ENCODE measurements at places on chromosomes 2 and 18.

DNA sequence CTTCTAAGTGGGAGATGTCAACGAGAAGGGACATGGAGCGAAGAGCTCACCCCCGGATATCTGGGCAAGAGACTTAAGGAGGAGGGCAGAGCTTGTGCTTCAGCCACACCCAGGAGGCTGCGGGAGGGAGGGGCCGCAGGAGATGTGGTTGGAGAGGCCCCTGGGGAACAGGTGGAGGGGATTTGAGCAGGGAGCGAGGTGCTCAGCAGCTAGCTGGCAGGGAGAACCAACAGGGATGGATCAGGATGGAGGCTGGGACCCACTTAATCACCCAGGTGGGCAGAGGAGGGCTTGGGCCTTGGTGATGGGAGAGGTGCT lies 78.3 kb downstream of the MBP start:
- DNase-seq, result no peak

DNA sequence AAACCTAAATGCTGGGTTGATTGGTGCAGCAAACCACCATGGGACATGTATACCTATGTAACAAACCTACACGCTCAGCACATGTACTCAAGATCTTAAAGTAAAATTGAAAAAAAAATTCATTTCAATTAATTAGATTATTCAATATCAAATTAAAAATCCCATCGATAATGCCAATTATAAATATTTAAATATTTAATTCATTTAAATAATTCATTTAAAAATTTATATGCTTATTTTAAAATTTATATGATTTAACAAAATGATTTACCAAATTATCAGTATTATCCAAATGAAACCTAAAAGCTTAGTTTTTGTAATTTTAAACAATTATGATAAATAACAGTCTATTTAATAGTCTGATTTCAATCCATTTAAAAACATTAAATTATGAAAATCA lies 560.4 kb downstream of the NUP35 start:
- DNase-seq, result no peak

DNA sequence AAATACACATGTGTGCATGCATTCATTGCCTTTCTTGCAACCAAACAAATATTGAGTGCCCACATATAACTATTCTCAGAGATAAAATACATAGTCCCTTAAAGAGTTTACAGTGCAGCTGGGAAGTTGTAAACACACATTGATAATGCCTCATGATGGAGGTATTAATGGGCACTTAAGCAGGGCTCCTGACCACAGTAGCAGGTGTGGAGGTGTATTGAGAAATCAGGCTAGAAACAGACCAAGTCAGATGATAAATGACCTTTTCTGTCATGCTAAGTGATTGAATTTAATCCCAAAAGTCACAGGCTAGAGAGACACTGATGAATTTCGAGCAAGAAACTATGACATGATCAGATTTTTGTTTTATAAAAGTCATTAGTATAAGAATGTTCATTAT lies 157.7 kb downstream of the ZNF385B start:
- no peak for DNase-seq

DNA sequence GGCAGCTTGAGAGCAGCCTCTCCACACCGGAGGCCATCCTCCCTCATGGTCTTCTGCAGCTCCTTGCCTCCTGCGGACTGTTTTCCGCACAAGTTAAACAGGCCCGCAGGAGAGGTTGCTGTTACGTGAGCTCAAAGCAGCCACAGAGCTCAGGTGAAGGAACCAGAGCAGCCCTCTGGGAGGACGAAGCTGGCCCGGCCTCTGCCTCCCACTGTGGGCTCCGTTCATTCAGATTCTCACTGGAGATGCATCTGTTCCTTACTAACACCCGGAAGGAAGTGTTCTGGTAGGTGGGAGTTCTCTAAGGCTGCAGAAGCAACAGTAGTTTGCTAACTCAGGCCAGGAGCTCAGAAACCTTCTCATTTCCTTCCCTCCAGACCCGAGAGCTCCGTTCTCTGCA lies 10.9 kb downstream of the DIPK1C start:
- no peak for DNase-seq

DNA sequence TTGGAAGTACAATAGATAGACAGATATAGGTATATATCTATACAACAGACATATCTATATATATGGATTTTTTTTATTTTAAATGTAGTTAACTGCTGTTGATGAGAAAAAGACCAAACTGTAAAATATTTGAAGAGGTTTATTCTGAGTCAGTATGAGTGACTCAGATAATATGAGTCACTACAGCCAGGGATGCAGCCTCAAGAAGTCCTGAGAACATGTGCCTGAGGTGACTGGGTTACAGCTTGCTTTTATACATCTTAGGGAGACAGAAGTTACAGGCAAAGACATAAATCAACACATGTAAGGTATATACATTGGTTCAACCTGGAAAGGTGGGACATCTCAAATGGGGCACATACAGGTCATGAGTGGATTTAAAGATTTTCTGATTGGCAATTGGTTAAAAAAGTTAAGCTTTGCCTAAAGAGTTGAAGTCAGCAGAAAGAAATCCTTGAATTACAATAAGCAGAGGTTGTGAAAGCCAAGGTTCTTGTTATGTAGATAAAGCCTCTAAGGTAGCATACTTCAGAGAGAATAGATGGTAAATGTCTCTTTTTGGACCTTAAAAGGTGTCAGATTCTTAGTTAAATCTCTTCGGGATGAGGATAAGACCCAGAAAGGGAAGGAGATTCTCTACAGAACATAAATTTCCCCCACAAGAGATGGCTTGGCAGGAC lies 149.9 kb downstream of the RBM43 start:
- DNase-seq, result no peak

DNA sequence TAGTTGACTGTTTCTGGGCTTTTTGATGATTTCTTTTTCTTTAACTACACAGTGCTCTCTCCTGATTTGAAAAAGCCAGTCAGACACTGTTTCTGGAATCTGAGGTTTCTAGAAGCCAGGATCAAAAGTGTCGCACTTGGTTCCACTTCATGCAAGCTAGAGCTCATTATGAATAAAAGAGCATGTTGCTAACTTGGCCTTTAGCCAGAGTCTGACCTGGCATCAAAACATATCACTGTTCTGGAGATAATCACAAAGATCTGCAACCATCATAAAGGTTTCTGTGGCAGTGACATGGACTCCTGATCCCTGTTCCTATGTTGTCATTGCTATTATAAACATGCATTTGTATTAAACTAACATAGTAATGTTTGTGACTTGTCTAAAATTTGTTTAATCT lies 76.1 kb upstream of the MAPRE2 start:
- DNase-seq, result no peak

- no peak for DNase-seq
Measured at GRCh38 chr2:114814355-114814754, 371.9 kb downstream of the DPP10 start.

- no peak for DNase-seq
Measured at GRCh38 chr2:229003256-229003655, 267.8 kb downstream of the PID1 start.

DNA sequence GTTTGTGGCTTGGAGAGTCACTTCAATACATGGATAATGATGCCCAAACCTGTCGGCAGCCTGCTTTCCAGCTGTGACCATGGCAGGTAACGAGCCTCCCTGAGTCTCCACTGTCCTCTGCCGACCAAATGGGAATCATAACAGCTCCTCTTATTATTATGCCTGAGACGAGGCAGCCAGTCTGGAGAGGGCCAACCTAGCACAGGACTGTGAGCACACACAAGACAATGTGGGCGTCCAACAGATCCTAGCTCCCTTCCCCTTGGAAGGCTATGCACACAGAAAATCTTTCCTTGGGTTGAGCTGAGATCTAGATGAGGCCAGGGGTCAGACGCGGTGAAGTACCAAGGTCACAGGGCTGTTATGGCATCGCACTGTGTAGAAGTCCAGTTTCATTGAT lies 890 bp upstream of the SLC4A3 start:
- DNase-seq, result no peak

DNA sequence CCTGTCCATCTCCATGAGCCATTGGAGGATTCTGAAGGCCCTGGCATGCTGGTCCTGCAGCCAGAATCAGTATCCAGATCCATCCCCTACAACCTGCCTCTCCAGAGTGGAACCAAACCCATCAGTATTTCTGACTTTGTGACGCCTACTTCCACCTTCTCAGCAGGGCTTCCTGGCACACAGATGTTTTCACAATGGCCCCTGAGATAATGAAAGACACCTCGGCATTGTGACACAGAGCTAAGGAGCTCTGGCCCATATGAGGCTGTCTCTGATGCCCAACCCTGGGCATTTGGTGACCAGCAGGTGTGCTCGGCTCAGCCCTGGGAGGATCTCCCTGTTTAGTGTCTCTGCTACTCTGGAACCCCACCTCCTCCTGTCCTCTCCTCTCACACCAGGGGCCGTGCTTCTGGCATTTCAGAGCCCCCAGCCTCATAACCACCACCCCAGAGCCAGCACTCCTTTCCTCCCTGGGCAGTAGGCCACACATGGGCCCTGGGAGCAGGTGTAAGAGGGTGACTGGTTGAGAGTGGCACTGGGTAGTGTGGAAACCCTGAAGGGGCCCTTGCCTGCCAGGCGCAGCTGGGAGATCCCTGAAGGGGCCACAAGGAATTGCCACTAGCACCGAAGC lies 38.2 kb downstream of the FOSL2 start:
- no peak for DNase-seq

DNA sequence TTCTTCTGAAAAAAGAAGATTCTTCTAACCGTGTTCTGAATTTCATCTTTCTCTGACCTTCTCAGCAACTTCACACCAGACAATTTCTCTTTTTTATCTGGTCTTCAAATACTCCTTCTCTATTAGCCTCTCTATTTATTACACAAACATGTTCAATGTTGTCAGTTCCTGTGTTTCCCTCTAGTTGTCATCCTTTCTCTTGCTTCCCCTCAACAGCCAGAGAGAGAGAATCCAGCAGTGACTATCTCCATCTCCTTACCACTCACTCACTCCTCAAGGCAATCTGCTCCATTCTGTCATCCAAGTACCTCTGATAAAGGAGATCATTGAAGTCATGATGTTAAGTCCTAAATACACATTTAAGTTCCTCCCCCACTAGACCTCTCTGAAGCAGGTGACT lies 491.9 kb upstream of the CHAC2 start:
- no peak for DNase-seq

- DNase-seq, result no peak
Measured at GRCh38 chr2:159549234-159549633, 67.1 kb downstream of the BAZ2B start.

DNA sequence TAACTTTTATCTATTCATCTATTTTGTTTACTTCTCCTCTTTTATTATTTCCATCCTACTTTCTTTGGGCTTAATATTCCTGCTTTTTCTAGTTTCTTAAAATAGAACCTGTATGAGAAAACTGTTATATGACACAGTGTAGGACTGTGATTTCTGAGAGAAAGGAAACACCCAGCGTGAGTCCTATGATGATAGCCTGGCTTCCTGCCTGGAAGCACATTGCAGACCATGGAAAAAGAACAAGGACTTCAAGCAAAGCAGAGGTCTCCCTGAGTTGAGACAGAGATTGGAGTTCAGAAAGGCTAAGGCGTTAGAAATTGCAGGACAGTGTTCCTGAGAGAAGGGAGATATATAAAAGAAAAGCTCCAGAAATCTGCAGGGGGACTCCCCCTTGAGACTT lies 7.8 kb downstream of the RBM44 start:
- DNase-seq, result no peak

- DNase-seq, result no peak
Measured at GRCh38 chr18:32831781-32832180, 59.0 kb upstream of the KLHL14 start.
